ENCODE measurements at places on chromosomes 13 and 19.

DNA sequence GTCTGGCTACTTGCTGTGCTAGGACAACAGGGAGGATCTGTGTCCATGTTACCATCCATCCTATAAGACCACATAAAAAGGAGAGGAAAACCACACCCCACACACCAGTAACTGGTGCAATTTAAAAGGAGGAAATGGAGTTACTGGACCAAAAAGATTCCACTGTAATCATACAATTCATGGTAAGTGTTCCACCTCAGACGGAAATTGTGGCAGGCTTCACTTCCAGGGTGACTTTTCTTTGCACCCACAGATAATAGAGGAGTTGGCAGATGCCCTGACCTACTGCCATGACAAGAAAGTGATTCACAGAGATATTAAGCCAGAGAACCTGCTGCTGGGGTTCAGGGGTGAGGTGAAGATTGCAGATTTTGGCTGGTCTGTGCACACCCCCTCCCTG lies 2.4 kb downstream of the AURKC start:
- no peak for DNase-seq

DNA sequence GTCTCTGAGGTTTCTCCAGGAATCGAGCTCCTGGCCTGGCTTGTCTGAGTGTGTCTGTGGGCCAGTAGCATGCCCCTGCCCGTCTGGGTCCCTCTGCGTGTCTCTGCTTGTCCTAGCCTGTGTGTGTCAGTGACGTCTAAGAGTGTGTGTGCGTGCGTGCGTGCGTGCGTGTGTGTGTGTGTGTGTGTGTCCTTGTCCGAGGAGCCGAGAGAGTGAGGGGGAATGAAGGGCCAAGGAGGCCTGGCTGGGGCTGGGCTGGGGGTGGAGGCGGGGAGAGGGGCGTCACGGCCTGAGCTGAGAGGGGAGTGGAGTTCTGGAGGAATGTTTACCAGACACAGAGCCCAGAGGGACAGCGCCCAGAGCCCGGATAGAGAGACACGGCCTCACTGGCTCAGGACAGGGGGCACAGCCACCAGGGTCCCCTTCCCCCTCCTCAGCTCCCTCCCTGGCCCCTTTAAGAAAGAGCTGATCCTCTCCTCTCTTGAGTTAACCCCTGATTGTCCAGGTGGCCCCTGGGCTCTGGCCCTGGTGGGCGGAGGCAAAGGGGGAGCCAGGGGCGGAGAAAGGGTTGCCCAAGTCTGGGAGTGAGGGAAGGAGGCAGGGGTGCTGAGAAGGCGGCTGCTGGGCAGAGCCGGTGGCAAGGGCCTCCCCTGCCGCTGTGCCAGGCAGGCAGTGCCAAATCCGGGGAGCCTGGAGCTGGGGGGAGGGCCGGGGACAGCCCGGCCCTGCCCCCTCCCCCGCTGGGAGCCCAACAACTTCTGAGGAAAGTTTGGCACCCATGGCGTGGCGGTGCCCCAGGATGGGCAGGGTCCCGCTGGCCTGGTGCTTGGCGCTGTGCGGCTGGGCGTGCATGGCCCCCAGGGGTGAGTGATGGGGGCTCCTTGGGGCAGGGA lies at the start of gene AXL:
TSS of gene AXL (plus strand) at position 609 of the 893 bp plus-strand sequence. CDS start at position 779, 170 bp downstream.
- no peak for DNase-seq

DNA sequence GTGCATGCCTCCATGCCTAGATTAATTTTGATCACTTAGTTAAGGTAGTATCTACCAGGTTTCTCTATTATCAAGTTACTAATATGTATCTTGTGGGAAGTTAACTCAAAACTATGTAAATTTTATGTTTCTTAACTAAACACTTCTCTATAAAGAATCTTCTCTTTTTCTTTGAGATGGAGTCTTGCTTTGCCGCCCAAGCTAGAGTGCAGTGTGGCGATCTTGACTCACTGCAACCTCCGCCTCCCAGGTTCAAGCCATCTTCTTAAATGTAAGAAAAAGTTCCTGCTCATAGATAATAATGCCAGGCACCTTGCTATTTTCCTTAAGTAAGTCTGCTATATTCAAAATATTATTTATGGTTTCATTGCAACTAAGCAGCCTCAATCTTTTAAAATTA lies 58.4 kb downstream of the ELF1 start:
- no peak for DNase-seq

DNA sequence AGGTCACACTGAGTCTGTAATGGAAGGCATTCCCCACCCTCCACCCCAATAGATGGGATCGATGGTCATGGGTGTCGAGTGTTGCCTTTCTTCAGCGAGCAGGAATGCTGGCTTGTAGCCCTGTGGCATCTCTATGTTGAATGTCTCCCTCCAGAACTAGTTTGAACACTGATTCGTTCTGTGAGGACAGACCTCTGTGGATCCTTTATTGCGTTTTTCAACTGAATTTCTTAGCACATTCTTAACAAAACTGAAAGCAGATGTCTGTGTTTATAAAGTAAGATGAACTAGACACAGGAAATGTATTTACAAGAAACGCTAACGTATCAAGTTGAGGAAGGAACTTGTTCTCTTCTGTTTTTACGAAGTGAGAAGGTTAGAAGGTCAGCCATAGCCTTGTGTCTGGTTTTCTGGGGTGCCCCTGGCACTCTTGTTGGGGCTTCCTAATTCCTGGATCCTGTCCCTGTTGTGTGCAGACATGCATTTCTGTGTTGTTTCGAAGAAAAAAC lies 36.8 kb upstream of the TM9SF2 start:
- no peak for DNase-seq

DNA sequence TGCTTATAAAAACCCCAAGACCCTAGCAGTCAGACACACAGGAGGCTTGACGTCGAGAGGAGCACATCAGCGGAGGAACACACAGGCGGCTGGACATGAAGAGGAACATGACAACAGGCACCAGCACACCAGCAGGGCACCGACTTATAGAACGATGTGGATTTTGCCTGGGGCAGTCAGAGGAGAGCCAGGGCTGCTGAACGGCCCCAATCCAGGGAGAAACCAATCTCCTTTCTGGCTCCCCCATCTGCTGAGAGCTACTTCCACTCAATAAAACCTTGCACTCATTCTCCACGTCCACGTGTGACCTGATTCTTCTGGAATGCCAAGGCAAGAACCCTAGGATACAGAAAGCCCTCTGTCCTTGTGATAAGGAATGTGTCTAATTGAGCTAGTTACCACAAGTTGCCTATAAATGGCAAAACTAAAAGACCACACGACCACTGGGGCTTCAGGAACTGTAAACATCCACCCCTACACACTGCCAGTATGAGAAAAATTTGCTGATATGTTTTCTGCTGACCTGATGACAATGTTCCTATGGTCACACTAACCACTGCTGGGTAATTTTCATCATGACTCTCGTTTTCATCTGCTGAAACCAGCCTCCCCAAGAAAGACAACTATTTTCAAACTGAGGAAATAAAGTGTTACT lies 35.8 kb upstream of the CEACAM21 start:
- no peak for DNase-seq

- no peak for DNase-seq
These were observed 706 bp downstream of the SERP2 start for GRCh38 chr13:44374348-44374712.

GRCh38 chr19:56566904-56567273 lies 379 bp upstream of the ZNF470 start:
- DNase-seq: no peak

- DNase-seq: no peak
These were observed 197.0 kb downstream of the COL4A1 start for GRCh38 chr13:110109910-110110309.

- no peak for DNase-seq
These were observed 3.4 kb upstream of the ZNF808 start for GRCh38 chr19:52524086-52524485.

DNA sequence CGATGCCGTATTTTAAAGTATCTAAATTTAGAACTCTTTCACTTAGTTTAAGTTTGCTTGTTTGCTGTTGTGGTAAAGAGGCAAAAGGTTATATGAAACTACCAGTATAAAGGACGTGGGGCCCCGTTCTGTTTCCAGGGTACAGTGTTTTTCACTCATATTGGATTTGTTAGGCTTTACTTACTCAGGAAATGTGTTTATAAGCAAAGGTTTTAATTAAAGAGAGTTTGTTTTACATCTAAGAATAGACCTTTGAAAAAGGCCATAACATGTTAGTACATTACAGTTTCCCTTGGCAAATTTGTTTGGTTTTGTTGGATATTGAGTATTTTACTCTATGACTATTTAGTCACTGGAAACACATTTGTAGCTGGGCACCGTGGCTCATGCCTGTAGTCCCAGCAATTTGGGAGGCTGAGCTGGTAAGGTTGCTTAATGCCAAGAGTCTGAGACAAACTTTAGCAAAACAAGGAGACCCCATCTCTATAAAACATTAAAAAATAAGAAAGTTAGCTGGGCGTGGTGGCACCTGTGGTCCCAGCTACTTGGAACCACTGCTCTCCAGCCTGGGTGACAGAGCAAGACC lies 7.1 kb downstream of the DGKH start:
- DNase-seq: no peak

DNA sequence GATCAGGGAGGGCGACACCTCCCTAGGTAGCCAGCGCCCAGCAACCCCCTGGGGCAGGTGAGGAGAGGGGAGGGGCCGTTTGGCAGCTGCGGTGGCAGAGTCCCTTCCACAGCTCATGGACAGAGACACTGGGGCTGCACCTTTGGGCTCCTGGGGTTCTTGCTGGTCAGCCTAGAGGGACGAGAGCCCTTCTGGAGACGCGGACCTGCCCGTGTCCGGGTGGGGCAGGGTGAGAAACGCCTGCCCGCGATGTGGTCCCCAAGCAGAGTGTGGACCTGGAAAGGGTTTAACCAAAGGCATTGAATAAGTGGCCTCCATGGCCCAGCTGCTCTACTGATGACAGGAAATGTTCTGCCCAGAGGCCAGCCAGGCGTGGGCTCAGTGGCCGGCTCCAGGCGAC lies 38.3 kb downstream of the ADPRHL1 start:
- no peak for DNase-seq

- no peak for DNase-seq
These were observed 457.2 kb downstream of the IRS2 start for GRCh38 chr13:109329175-109329574.

- no peak for DNase-seq
These were observed 8.8 kb downstream of the SERPINE3 start for GRCh38 chr13:51348069-51348967.

- DNase-seq: no peak
These were observed 627.8 kb upstream of the SLC10A2 start for GRCh38 chr13:103694033-103694432.

GRCh38 chr13:28851422-28851821 lies 31.3 kb downstream of the MTUS2 start:
- DNase-seq: no peak

- no peak for DNase-seq
These were observed 51.1 kb downstream of the LMO7 start for GRCh38 chr13:75687150-75687763.

- DNase-seq: no peak
These were observed 11.3 kb downstream of the ZNF132 start for GRCh38 chr19:58428617-58429016.
